ENCODE measurements at places on chromosomes 12 and 14.

GRCh38 chr12:20463913-20464524, 95.7 kb downstream of the PDE3A start:
- DNase-seq: no peak

- DNase-seq: no peak
These were observed 12.5 kb upstream of the FOXN3 start for GRCh38 chr14:89429199-89430181.

GRCh38 chr14:90408713-90409112, 11.9 kb downstream of the CALM1 start:
- no peak for DNase-seq

- no peak for DNase-seq
These were observed 43.2 kb downstream of the SSPN start for GRCh38 chr12:26238341-26239121.

GRCh38 chr12:52007158-52007921, 594 bp downstream of the TAMALIN start:
- no peak for DNase-seq

GRCh38 chr14:69037790-69038454, 58.8 kb upstream of the ACTN1 start:
- DNase-seq: no peak

GRCh38 chr12:124544311-124544970, 23.0 kb downstream of the NCOR2 start:
- DNase-seq: no peak

GRCh38 chr14:30270200-30271161, 288.5 kb upstream of the G2E3 start:
- no peak for DNase-seq

GRCh38 chr12:9221483-9221882, 13.3 kb upstream of the PZP start:
- no peak for DNase-seq
